ENCODE measurements at places on chromosomes 7 and 10. TPM values are rescaled to one million over a fixed set of nuclear protein-coding genes. Genes with fewer than 3 reads are reported as not detected.

DNA sequence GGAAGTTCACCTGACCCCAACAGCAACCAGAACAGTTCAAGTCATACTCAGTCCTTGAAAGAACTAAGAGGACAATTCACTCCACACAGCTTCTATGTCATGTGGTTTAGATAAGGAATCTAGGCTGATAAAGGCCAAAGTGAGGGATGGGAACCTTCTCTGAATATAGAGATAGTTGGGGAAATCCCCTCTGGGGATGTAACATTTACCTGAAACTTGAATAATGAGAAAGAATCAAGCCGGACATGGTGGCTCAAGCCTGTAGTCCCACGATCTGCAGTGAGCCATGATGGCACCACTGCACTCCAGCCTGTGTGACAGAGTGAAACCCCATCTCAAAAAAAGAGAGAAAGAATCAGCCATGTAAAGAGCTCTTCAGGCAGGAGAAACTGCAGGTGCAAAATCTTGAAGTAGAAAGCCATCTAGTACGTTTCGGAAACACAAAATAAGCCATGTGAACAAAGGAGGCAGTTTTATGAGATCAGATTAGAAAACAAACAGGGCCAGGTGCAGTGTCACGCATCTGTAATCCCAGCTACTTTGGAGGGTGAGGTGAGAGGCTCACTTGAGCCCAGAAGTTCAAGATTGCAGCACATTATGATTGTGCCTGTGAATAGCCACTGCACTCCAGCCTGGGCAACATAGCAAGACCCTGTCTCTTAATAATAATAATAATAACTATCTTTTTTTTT, 4.5 kb upstream of the DNMBP start:
- no peaks in the 10 kb centered on the region for H3K27me3 ChIP-seq
- H3K4me3 ChIP-seq, result no peak overlapping the region
- no peak overlapping the region for H3K27ac ChIP-seq
- no peak for DNase-seq

DNA sequence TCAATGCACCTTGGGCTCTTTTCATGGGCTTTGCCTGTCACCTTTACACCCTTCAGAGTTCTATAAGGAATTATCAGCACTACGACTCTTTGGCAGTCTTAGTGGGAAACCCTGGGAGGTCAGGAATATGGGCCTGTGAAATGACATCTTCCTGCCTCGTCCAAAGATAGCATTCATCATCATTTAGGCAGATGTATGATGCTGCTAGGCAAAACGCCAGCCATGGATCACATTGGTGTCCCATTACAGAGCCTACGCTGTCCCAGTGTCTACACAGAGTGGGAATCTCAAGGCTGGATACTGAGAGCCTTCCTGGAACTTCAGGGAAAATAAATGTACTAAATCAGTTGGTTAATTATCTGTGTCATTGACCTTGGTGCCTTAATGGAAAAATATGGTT, 259.4 kb upstream of the CELF2 start:
- H3K27ac ChIP-seq, result no peak overlapping the region
- no peak for DNase-seq
- no peak overlapping the region for H3K4me3 ChIP-seq
- H3K27me3 ChIP-seq, result no peaks in the 10 kb centered on the region

GRCh38 chr10:70232155-70232858, 922 bp downstream of the PPA1 start:
- no peaks in the 10 kb centered on the region for H3K27me3 ChIP-seq
- peaks cover 42% of the 10 kb centered on the region for H3K4me1 ChIP-seq
- peaks cover 18% of the 10 kb centered on the region for H3K36me3 ChIP-seq
- peak overlapping the region; percentile 93 for H3K27ac ChIP-seq
- peak; percentile 62 for DNase-seq

GRCh38 chr10:122042836-122043235, 53.9 kb downstream of the TACC2 start:
- no peak overlapping the region for H3K4me3 ChIP-seq
- DNase-seq, result no peak
- no peaks in the 10 kb centered on the region for H3K36me3 ChIP-seq
- no peaks in the 10 kb centered on the region for H3K4me1 ChIP-seq
- H3K27me3 ChIP-seq, result peaks cover 18% of the 10 kb centered on the region

DNA sequence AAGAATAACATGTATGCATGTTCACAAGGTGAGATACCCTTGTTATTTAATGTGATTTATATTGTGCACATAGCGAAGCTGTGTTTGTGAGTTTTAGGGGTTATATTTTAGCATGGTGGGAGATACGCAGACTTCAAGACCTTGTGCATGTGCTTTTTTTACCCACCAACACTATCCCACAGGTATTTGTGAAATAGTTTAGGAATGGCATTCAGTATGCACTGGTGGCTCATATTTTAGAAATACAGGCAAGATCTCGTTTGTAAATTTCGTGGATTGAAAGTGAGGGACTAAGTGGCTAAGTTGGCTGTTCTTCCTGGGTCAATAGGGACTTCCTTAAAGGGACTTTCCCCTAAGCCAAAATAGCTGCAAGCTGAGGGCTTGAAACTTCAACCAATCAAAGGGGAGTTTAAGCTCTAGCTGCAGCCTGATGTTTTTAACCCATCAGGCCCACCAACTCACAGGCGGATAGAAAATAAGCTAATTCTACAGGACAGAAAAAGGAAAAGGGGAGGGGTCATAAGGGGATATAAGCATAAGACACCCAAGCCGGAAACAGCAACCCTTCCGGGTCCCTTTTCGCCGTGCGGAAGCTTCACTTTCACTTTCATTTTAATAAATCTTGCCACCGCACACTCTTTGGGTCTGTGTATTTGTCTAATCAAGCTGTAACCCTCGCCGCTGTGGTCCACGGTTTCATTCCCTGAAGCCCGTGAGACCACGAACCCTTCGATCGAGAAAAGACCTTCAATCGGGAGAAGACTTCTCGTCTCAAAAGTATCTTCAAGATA, 291.0 kb downstream of the GPR158 start:
- no peaks in the 10 kb centered on the region for H3K4me1 ChIP-seq
- no peak overlapping the region for H3K4me3 ChIP-seq
- H3K36me3 ChIP-seq, result no peaks in the 10 kb centered on the region
- no peaks in the 10 kb centered on the region for H3K27me3 ChIP-seq
- no peak for DNase-seq

DNA sequence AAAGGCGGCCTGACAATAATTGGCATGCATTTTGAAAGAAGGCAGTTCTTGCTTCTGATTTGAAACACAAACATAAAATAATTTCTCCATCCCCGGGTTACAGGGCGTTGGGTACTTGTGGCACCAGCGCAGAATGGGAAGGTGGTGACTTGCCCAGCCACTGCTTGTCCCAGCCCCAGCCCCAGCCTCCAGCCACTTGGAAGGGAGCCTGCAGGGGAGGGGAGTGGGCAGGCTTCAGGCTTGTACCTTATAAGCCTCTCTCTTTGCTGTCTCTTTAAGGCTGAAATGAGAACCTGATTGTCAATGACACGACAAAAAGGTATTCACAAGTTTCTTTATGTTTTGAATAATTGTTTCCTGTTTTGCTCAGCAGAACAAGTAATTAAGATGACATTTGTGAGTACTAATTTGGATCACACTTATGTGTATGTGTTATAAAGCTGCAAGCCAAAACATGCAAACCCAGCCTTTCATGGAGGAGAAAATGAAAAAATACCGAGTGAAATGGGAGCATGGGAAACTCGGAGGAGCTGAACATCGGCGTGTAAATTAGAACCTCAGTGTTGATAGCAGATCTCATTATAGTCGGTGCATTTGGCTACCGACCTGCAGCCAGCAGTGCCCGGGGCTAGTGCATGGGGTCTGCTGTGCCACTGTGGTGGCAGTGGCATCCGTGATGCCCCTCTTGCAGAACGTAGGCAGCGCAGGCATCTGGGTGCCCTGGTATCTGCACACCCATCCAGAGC, 129.9 kb downstream of the EBF3 start:
- H3K4me1 ChIP-seq, result no peaks in the 10 kb centered on the region
- no peak for DNase-seq
- no peaks in the 10 kb centered on the region for H3K27me3 ChIP-seq

GRCh38 chr7:148702876-148703670, 4.4 kb downstream of the CUL1 start:
- no peaks in the 10 kb centered on the region for H3K27me3 ChIP-seq
- peaks cover 68% of the 10 kb centered on the region for H3K4me1 ChIP-seq
- DNase-seq, result no peak
- peak overlapping the region; percentile 64 for H3K27ac ChIP-seq

- H3K36me3 ChIP-seq, result peaks cover 40% of the 10 kb centered on the region
- no peak overlapping the region for H3K4me3 ChIP-seq
- H3K4me1 ChIP-seq, result peaks cover 47% of the 10 kb centered on the region
- no peak for DNase-seq
Measured at GRCh38 chr7:37109016-37109683, 339.5 kb downstream of the ELMO1 start.

DNA sequence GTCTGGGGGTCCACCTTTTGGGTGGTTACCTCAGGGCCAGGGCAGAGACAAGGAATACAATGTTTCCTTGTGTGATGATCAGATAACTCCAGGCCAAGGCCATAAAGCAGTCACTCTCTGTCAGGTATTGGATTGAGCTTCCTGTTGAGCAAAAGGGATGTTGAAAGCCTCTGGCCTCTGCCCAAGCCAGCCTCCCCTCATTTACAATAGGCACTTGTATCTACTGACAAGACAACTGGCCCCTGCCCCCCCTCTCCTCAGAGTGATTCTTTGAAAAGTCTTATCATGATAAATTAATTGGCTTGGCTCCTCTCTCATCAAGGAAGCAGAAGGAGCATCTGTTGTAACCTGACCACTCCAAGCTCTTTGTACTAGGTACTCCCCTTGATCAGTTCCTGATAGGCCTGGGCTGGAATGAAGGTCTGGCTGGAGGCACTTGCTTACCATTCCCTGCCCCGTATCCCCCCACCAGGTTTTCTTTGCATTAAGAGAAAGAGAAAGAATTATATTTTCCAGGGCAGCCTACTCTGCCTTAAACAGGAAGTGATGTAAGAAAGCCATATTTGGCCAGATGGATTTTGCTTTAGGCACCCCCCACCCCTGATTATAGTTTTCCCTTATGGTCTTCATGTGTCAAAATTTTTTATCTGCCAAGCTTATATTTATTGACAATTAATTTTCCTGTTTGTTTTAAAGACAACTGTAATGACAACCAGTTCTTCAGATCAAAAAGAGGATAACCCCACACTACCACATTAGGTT, 42.1 kb upstream of the HPS1 start:
- H3K27me3 ChIP-seq, result peaks cover 18% of the 10 kb centered on the region
- DNase-seq, result no peak
- H3K4me3 ChIP-seq, result no peak overlapping the region
- H3K27ac ChIP-seq, result no peak overlapping the region

GRCh38 chr10:14451341-14451740, 120.6 kb upstream of the FRMD4A start:
- no peak overlapping the region for H3K4me3 ChIP-seq
- H3K27me3 ChIP-seq, result no peaks in the 10 kb centered on the region
- H3K4me1 ChIP-seq, result no peaks in the 10 kb centered on the region
- no peaks in the 10 kb centered on the region for H3K36me3 ChIP-seq

- no peak overlapping the region for H3K27ac ChIP-seq
- H3K4me3 ChIP-seq, result peak overlapping the region; percentile 89
- DNase-seq, result no peak
- no peaks in the 10 kb centered on the region for H3K27me3 ChIP-seq
Measured at GRCh38 chr10:80409121-80409520, 770 bp downstream of the PRXL2A start.

- H3K4me1 ChIP-seq, result no peaks in the 10 kb centered on the region
- DNase-seq, result no peak
- no peak overlapping the region for H3K4me3 ChIP-seq
- H3K36me3 ChIP-seq, result no peaks in the 10 kb centered on the region
- no peak overlapping the region for H3K27ac ChIP-seq
Measured at GRCh38 chr10:19347621-19348020, 299.0 kb downstream of the MALRD1 start.

DNA sequence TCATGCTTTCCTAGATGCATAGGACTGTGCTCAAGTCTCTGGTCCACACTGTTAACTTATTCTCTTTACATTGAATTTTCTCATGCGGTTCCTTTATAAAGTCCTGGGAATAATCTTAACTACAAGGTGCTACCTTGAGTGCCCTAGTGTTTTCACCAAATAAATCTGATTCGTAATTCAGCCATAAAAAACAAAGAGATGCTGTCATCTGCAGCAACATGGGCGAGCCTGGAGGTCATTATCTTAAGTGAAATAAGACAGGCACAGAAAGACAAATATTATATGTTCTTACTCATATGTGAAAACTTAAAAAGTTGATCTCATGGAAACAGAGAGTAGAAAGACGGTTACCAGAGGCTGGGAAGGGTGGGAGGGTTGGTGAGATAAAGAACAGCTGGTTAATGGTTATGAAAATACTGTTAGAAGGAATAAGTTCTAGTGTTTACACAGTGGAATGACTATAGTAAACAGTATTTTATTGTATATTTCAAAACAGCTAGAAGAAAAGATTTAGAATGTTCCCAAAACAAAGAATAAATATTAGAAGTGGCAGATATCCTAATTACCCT, 38.3 kb downstream of the NT5C3A start:
- no peaks in the 10 kb centered on the region for H3K27me3 ChIP-seq
- no peak overlapping the region for H3K4me3 ChIP-seq
- DNase-seq, result no peak
- H3K36me3 ChIP-seq, result peaks cover 9% of the 10 kb centered on the region

GRCh38 chr10:113739577-113739976, 11.9 kb upstream of the PLEKHS1 start:
- H3K4me3 ChIP-seq, result no peak overlapping the region
- peaks cover 9% of the 10 kb centered on the region for H3K27me3 ChIP-seq
- no peak for DNase-seq
- no peaks in the 10 kb centered on the region for H3K4me1 ChIP-seq
- no peak overlapping the region for H3K27ac ChIP-seq
- H3K36me3 ChIP-seq, result no peaks in the 10 kb centered on the region

DNA sequence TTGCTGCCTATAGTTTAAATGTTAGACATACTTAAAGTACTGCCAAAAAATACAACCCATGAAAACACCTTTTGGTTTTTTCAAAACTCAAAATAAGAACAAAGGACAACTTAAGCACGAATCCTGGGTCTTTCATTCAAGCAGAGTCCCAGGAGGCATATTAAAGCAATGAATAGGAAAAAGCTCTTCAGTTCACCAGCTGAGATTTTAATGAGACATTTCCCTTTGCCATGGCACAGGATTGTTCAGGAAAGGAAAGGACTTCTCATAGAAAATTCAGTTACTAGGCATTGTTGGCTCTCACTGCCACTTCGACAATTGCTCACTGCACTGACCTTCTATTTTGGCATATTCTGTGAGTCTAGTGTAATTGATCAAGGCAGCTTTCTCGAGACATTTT, 133.5 kb upstream of the FEZF1 start:
- no peak overlapping the region for H3K4me3 ChIP-seq
- DNase-seq, result no peak
- H3K27me3 ChIP-seq, result no peaks in the 10 kb centered on the region
- no peak overlapping the region for H3K27ac ChIP-seq
- H3K4me1 ChIP-seq, result no peaks in the 10 kb centered on the region
- no peaks in the 10 kb centered on the region for H3K36me3 ChIP-seq

ACTR3C gene
- 3.1 TPM for total RNA-seq

UNCX gene
- not detected for total RNA-seq

MICU1 gene
- 41.9 TPM for total RNA-seq

SLC26A3 gene
- not detected for total RNA-seq

HMX2 gene
- 0.62 TPM for total RNA-seq

SORCS1 gene
- not detected for total RNA-seq

NEUROD6 gene
- total RNA-seq, result not detected

SLIT1 gene
- 0.44 TPM for total RNA-seq

TUBB8 gene
- not detected for total RNA-seq

Measured in activated naive CD4-positive, alpha-beta T cell treated with anti-CD3 and anti-CD28 coated beads for 36 hours (primary cell).